Gastrocnemius medialis (tissue), 4 donors: ENCODE measurements at places on chromosomes 2 and 18.
A peak's percentile ranks its signal among the peaks of the same experiment; 100 is the strongest.

DNA sequence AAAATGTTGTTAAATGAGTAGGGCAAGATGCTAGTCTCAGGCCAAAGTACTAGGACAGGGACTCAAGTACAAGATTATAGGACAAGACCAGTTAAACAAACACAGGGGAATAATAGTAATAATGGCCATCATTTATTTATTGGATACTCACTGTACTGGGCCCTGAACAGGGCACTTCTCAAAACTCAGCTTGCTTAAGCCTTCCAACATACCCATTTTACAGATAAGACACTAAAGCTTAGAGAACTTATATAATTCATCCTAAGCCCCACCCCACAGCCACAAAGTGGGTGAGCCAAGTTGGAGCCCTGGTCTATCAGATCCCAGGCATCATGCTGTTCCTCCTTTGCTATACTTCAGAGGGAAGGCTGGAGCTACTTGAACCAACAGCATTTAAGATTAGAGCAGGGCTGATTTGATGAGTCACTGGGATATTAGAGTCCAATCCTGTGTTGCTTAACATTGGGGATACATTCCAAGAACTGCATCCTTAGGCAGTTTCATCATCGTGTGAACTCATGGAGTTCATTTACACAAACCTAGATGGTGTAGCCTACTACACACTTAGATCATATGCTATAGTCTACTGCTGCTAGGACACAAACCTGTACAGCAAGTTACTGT lies 153.6 kb downstream of the MTCL1 start:
- H3K27me3 ChIP-seq: no peaks in the 10 kb centered on the region
- H3K4me3 ChIP-seq: no peak overlapping the region
- no peak overlapping the region for H3K27ac ChIP-seq
- H3K36me3 ChIP-seq: no peaks in the 10 kb centered on the region
- H3K4me1 ChIP-seq: no peaks in the 10 kb centered on the region
- no peak for DNase-seq

DNA sequence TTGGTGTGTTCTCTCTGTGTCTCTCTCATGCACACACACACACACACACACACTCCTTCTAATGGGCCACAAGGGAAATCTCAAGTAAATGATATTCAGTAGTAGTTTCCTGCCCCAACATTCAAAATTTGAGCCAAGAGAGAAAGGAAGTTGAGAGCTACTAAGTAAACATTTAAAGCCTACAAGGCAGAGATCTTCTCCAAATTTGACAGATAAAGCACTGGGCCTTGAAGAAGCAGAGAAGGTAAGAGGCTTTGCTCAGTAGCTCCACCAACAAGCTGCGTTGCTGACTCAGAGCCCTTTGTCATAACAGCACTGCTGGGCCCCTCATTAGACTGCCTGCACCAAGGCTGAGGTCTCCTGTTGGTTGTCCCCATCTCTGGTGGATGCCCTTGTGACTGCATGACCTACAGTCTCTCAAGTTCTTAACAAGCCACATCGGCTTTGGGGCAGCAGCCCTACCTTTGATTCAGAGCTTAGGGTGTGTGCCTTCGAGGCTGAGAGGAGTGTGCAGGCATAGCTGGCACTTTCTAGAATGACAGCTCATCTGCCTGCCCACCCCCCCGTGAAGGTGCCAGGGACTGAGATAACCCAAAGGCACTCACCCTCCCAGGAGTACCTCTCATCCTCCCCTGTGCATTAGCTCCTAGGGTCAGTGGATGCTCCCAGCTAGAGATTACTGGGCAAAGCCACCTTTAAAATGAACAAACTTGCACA lies 32.3 kb upstream of the NEB start:
- no peaks in the 10 kb centered on the region for H3K36me3 ChIP-seq
- H3K4me3 ChIP-seq: no peak overlapping the region
- DNase-seq: no peak

GRCh38 chr2:198817536-198817935 lies 640.2 kb downstream of the SATB2 start:
- H3K4me3 ChIP-seq: no peak overlapping the region
- H3K27me3 ChIP-seq: no peaks in the 10 kb centered on the region
- DNase-seq: no peak

GRCh38 chr2:50347358-50348044 lies 684.4 kb downstream of the NRXN1 start:
- no peak overlapping the region for H3K27ac ChIP-seq
- H3K4me3 ChIP-seq: no peak overlapping the region
- no peaks in the 10 kb centered on the region for H3K36me3 ChIP-seq
- H3K27me3 ChIP-seq: peaks cover 29% of the 10 kb centered on the region

- peaks cover 15% of the 10 kb centered on the region for H3K4me1 ChIP-seq
- no peaks in the 10 kb centered on the region for H3K27me3 ChIP-seq
- H3K27ac ChIP-seq: no peak overlapping the region
- no peak for DNase-seq
- no peaks in the 10 kb centered on the region for H3K36me3 ChIP-seq
Measured at GRCh38 chr2:85926931-85927661, 38.3 kb upstream of the ST3GAL5 start.

GRCh38 chr2:168424112-168424951 lies 31.7 kb upstream of the CERS6 start:
- H3K27me3 ChIP-seq: no peaks in the 10 kb centered on the region
- H3K4me1 ChIP-seq: no peaks in the 10 kb centered on the region
- H3K27ac ChIP-seq: no peak overlapping the region
- H3K36me3 ChIP-seq: no peaks in the 10 kb centered on the region
- H3K4me3 ChIP-seq: no peak overlapping the region

- DNase-seq: no peak
- no peaks in the 10 kb centered on the region for H3K36me3 ChIP-seq
- no peaks in the 10 kb centered on the region for H3K27me3 ChIP-seq
- no peak overlapping the region for H3K4me3 ChIP-seq
- H3K4me1 ChIP-seq: no peaks in the 10 kb centered on the region
Measured at GRCh38 chr2:215536510-215536909, 100.6 kb upstream of the FN1 start.

DNA sequence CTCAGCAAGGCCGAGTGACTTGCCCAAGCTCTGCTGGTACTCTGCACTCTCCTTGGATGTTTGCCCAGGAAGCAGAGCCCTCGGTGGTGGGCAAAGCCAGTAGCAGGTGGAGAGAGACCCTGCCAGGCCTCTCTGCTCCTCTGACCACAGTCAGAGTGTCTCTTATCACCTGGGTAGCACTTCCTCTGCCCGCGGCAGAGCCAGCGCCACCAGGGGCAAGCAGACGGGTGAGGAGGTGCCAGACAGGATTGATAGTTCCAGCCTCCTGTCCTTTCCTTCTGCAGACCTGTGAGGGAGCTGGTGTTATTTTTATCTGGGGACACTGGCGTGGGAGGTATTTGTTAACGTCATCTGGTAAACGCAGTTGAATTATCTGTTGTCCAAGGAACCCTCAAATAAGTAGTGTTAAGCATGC lies 152.9 kb downstream of the SMAD7 start:
- no peak overlapping the region for H3K4me3 ChIP-seq
- peaks cover 36% of the 10 kb centered on the region for H3K4me1 ChIP-seq
- peak overlapping the region; percentile 91 for H3K27ac ChIP-seq
- no peaks in the 10 kb centered on the region for H3K36me3 ChIP-seq
- H3K27me3 ChIP-seq: no peaks in the 10 kb centered on the region
- peak; percentile 25 for DNase-seq

DNA sequence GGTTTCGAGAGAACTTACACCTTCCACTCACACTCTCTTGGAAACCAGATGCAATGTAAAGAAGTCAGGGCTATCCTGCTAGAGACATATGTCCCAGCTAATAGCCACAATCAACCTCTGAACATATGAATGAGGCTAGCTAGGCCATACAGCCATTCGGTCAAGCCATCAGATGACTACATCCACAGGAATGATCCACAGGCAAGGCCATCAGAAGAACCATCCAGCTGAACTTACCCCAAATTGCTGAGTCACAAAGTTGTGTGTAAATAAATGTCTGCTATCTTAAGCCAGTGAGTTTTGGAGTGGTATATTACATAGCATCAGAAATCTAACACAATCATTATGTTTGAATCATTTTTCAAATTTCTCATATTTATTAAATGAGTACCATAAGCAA lies 5.2 kb upstream of the SPAST start:
- H3K4me3 ChIP-seq: no peak overlapping the region
- no peaks in the 10 kb centered on the region for H3K36me3 ChIP-seq
- DNase-seq: no peak
- peaks cover 4% of the 10 kb centered on the region for H3K4me1 ChIP-seq

DNA sequence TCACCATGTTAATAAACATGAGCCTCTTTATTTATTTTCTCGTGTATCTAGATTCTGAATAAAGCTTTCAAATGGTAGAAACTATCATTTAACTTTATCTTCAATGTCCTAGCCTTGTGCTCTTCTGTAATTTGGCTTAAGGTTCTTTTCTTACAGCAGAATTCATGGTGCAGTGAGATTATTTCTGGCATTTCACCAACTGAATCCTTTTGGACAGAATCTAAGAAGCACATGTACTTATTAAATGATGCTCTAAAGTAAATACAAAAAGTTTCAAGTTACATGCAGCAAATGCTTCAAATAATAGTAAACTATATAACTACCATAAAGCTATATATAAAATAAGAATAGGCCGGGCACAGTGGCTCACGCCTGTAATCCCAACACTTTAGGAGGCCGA lies 65.9 kb downstream of the AP1S3 start:
- H3K27me3 ChIP-seq: no peaks in the 10 kb centered on the region
- H3K4me1 ChIP-seq: no peaks in the 10 kb centered on the region
- H3K27ac ChIP-seq: no peak overlapping the region

- no peak overlapping the region for H3K4me3 ChIP-seq
- no peaks in the 10 kb centered on the region for H3K4me1 ChIP-seq
- H3K36me3 ChIP-seq: no peaks in the 10 kb centered on the region
Measured at GRCh38 chr2:79620679-79621078, 107.8 kb downstream of the CTNNA2 start.

GRCh38 chr2:104758199-104758620 lies 95.7 kb upstream of the POU3F3 start:
- no peak for DNase-seq
- no peak overlapping the region for H3K27ac ChIP-seq
- H3K27me3 ChIP-seq: no peaks in the 10 kb centered on the region

DNA sequence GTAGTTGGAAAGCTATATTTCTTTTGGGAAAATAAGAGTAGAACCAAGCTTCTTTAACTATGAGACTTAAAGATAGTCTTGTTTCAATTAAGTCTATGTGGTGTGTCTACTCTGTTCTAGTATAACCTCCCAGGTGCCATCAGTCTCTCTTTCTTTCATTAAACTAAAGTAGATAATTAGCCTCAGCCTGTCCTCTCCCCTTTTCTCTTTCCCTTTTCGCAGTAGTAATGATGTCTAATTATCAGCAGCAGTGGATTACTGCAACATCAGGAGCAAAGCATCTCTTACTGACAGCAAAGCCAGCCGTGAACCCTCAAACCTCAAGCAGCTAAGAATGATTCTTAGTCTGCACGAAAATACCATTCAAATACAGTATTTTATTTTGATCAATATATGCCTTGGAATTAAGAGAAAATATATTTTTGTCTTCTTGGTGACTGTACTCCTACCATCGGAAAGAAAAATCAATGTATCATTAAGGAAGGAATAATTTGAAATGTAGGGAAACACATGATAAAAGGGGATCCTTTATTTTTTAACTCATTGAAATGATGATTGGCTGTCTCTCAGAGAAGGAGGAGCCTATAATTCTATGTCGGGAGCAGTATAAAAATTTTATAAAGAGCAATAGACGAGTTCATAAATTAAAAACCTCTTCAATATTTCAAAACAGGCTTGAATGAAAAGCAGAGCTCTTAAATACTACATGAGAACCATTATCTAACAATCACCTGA lies 4.5 kb downstream of the NOL4 start:
- H3K27me3 ChIP-seq: peaks cover 37% of the 10 kb centered on the region
- H3K27ac ChIP-seq: no peak overlapping the region
- H3K36me3 ChIP-seq: no peaks in the 10 kb centered on the region
- H3K4me1 ChIP-seq: peaks cover 6% of the 10 kb centered on the region
- H3K4me3 ChIP-seq: no peak overlapping the region

- no peaks in the 10 kb centered on the region for H3K36me3 ChIP-seq
- peaks cover 51% of the 10 kb centered on the region for H3K4me1 ChIP-seq
- no peak for DNase-seq
- H3K27ac ChIP-seq: peak overlapping the region; percentile 94
Measured at GRCh38 chr2:97993926-97994325, 1.8 kb downstream of the TMEM131 start.

- no peak overlapping the region for H3K27ac ChIP-seq
- H3K27me3 ChIP-seq: no peaks in the 10 kb centered on the region
- DNase-seq: no peak
- no peaks in the 10 kb centered on the region for H3K36me3 ChIP-seq
Measured at GRCh38 chr2:146869328-146869727, 975.5 kb upstream of the ACVR2A start.

DNA sequence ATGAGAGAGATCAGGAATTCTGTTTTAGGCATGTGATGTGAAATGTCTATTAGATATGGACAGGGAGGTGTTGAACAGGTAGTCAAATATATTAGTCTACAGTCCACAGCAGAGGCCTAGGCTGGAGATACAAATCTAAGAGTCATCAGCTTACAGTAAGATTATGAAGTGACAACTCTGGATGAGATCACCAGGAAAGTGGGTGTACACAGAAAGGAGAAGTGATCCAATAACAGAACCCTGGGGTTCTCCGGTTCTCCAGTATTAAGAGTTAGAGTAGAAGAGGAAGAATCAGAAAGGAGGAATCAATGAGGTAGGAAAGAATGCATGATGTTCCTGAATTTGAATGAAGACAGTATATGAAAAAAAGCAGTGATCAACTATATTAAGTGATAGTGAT lies 362.3 kb downstream of the FIGN start:
- no peak overlapping the region for H3K4me3 ChIP-seq
- no peaks in the 10 kb centered on the region for H3K36me3 ChIP-seq
- DNase-seq: no peak
- no peaks in the 10 kb centered on the region for H3K4me1 ChIP-seq
- H3K27me3 ChIP-seq: no peaks in the 10 kb centered on the region
- H3K27ac ChIP-seq: no peak overlapping the region

DNA sequence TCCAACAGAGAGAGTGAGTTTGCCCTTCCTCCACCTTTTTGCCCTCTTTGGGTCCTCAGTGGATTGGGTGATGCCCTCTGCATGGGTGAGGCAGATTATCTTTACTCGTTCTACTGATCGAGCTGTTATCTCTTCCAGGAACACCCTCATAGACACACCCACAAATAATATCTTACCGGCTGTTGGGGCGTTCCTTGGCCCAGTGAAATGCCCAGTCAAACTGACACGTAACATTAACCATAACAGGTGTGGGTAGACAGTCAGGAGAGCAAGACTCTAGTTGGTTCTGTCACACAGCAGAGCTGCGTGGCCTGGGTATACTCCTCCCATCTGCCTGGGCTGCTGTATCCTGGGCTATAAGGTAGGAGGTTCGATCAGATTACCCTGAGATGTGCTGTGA lies 144.1 kb downstream of the AGAP1 start:
- H3K4me1 ChIP-seq: peaks cover 35% of the 10 kb centered on the region
- DNase-seq: no peak
- no peak overlapping the region for H3K4me3 ChIP-seq
- H3K27me3 ChIP-seq: no peaks in the 10 kb centered on the region
- no peaks in the 10 kb centered on the region for H3K36me3 ChIP-seq
- H3K27ac ChIP-seq: no peak overlapping the region

DNA sequence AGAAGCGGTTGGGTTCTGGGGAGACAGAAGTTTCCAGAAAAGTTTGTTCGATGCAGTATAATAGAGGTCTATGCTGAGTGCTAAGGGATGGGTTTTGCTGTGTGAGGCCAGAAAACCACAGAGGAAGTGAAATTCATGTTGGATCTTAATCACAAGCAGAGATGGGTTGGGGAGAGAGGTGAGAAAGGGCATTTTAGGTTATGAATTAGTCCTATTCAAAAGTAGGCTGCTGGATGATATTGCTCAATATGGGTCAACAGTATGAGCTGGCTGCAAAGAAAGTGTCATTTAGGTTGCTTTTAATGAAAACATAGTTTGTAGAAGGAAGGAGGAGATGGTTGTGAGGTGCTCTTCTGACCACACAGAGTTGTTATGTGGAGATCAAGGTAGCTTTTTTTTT lies 118.8 kb upstream of the LHCGR start:
- no peaks in the 10 kb centered on the region for H3K27me3 ChIP-seq
- no peak for DNase-seq
- H3K4me1 ChIP-seq: no peaks in the 10 kb centered on the region
- H3K27ac ChIP-seq: no peak overlapping the region
